Stimulated activated CD4-positive, alpha-beta T cell treated with anti-CD3 and anti-CD28 coated beads, Interleukin-2, amount 100 ng/mL, for 24 hours (primary cell): ENCODE measurements at places on chromosomes 3 and 15.

DNA sequence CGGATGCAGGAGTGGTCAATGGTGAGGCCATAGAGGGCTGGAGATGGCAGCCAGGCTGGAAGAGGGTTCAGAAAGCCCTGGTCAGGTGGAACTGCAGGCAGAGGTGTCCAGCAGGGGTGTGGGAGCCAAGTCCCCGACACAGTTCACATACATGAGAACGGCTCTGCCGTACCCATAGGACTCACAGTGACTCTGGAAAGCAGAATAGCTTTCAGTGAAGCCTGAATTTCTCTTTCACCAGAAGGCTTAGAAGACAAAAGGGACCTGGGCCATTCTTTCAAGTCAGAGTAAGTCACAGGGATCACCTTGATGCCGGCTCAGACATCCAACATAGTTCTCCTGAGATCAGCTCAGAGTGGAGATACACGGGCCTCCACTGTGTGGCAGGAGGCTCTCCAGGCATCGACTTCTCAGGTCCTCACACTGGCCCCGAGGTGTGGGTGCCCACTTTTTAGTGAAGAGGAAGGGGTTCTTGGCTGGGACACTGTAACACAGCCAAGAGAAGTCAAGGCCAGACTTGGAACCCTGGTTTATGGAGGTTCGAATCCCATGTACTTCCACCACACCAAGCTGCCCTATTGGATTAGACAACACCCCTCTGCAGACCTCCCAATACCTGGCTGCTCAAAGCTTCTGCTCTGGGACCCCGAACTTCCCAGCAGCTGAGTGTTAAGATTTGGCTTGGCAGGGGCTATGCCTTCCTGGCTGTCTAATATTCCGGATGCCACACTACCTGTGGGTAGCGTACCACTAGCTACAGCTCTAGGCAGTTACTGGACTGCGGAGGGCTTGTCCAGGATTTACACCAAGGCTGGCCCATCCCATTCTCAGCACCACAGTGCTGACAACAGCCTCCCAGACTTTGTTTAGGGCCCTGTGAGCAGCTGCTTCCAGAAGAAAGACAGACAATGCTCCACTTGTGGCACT lies 40.4 kb upstream of the RAB6B start:
- no peak for DNase-seq

- DNase-seq: no peak
Measured at GRCh38 chr3:162175145-162175544, 678.5 kb downstream of the OTOL1 start.

DNA sequence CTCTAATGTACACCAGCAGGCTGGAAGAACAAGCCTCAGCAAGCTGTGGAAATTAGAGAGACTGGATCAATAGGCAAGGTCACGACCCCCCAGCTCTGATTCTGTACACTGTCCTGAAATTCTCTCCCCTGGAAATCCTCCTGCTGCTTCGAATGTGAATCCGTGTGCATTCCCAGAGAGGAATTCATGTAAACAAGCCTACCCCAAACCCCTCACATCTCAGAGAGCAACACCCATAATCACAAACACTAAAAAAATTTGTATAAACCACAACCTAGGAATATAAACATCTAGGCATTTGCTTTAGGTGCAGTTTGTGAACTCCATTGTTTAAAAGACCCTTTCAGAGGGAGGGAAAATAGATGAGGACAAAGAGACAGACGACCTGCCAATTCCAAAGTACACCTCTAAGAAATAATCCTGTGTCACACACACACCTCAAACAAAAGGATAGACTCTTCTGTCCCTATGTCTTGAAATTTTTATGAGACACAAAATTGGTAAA lies 325.2 kb downstream of the WDR72 start:
- DNase-seq: no peak

- no peak for DNase-seq
Measured at GRCh38 chr3:62007036-62007435, 366.3 kb downstream of the FEZF2 start.

GRCh38 chr3:38643090-38643489 lies 6.4 kb downstream of the SCN5A start:
- DNase-seq: no peak

DNA sequence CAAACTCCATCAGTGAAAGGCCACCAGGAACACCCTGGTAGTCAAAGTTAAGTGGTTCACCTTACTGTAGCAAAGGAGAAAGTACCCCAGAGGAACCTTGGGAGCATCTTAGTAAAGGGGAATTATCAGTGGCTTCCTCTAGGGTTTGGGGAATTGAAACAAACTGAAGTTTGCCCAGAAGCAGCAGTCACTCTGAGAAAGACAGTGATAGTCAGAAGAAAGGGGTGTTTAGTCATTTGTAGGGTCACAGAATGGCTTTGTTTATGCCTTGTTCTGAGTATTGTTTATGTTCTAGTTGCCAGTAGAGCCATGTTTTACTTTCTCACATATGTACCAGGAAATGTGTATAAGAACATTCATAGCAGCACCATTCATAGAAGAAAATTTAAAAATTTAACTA lies 93.8 kb downstream of the FHIT start:
- DNase-seq: no peak

DNA sequence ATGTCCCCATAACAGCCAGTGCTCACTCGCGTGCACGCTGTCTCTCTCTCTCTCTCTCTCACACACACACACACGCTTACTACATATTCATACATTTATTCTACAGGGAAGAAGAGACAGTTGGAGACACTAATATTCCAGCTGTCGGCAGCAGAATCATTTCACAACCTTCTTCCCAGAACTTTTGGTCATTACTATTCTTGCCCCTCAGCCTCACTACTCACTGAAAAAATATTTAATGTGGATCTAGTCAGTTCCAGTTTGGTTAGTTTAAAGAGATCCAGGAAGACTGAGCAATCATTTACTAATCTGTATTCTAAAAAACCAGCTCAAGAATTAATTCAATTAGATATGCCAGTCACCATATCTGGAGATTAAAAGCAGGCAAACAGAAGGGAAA lies 394.9 kb downstream of the PTPRG start:
- no peak for DNase-seq

- DNase-seq: no peak
Measured at GRCh38 chr3:182829761-182830405, 36.6 kb downstream of the ATP11B start.

GRCh38 chr15:38878026-38878425 lies 313.4 kb upstream of the RASGRP1 start:
- no peak for DNase-seq
